ENCODE measurements at places on chromosomes 2 and 18.

GRCh38 chr2:180184506-180184905, 177.4 kb upstream of the CWC22 start:
- no peak for DNase-seq

- DNase-seq, result no peak
Measured at GRCh38 chr2:143930891-143931290, 589.0 kb downstream of the ZEB2 start.

GRCh38 chr2:9763356-9764152, 79.7 kb upstream of the TAF1B start:
- DNase-seq, result no peak

DNA sequence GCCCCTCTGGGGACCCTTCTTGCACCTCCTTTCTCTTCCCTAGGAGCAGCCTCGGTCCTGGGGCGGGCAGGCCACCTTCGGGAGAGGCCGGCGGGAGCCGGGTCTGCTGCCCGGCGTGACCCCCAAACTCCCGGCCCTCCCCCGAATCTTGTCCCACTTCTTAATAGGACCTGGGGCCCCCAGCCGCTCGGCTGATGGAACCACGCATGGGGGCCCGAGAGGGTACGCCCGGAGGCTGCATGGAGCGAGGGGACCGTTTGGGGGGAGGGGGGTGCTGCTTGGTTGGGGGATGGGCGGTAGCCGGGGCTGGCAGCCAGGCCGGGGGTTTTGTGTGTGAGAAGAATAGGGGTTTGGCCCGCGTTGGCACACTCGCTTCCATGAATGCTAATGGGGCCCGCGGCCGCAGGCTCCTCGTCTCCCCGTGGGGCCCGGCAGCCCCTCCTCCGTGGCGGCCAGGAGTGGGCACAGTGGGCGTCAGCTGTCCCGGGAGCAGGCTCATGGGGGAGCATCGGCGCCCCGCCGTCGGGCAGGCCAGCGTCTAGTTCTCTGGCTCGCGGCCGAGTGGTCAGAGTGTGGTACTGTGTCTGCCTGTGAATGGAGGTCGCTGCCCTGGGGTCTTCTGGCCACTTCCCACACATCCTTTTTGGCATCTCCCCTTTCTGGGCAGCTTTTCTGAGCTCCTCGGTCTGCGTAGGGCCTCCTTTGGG, 1.0 kb downstream of the GAREM2 start:
- DNase-seq, result no peak

GRCh38 chr2:71807581-71808451, 339.8 kb downstream of the CYP26B1 start:
- no peak for DNase-seq

- no peak for DNase-seq
Measured at GRCh38 chr2:34912084-34912483, 1313.0 kb upstream of the FAM98A start.

DNA sequence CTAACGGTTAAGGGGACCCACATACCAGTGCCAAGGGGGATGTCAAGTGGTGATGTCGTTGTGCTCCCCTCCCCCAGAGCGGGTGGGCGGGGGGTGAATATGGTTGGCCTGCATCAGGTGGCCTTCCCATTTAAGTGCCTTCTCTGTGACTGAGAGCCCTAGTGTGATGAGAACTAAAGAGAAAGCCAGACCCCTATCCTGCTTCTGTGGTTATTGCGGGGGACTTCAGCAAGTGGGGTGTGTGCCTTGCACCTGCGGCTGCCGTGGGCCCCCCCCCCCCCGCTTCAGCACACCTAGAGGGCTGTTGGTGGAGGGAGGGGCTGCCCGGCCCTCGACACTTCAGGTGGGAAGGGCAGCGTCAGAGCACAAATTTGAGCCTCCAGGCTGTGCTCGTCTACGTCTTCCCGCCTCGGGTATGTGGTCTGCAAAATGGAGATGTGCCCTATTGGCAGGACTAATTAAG, 6.1 kb downstream of the CTDSP1 start:
- DNase-seq, result no peak

DNA sequence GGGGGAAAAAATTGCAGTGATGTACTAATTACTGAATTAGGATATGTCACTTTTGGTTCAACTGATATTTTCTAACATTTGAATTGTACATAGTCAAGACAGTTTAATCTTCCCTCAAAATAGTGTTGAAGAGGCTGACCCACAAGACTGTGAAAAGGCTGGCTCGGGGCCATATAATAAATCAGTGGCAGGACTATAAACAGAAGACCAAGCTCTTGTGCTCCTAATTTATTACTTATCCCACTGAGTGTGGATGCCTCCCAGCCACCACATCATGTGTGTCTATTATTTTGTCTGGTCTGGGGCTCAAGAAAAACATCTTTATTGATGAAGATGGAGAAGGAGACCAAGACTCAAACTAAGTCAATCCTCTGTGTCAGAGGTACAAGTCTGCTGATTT, 64.4 kb downstream of the PLEKHM3 start:
- no peak for DNase-seq

DNA sequence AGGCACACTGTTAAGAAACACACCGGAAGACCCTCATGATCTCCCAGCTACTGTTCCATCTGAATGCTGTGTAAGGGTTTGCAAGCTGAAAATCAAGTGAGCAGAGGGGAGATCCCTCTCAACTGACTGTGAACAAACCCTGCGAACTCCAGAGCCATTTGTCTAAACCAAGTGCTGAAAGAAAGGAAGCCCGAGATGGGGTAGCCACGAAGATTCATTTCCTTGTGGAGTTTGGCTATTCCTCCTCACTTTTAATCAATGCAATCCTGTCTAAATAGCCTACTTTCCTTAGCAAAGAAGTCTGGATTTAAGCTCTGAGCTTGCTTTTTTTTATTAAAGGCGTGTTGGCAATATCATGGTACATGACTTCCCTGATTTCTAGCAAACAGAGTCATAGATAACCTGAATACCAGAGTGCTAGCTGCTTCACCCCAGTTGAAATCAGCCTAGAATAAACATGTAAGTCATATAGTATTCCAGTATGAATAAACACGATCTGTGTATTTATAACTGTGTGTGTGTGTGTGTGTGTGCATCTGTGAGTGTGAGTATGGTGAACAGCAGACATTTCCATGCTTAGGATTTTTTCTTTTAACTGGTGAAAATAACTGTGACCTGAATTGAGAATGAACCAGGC, 365.2 kb downstream of the ZNF521 start:
- no peak for DNase-seq

DNA sequence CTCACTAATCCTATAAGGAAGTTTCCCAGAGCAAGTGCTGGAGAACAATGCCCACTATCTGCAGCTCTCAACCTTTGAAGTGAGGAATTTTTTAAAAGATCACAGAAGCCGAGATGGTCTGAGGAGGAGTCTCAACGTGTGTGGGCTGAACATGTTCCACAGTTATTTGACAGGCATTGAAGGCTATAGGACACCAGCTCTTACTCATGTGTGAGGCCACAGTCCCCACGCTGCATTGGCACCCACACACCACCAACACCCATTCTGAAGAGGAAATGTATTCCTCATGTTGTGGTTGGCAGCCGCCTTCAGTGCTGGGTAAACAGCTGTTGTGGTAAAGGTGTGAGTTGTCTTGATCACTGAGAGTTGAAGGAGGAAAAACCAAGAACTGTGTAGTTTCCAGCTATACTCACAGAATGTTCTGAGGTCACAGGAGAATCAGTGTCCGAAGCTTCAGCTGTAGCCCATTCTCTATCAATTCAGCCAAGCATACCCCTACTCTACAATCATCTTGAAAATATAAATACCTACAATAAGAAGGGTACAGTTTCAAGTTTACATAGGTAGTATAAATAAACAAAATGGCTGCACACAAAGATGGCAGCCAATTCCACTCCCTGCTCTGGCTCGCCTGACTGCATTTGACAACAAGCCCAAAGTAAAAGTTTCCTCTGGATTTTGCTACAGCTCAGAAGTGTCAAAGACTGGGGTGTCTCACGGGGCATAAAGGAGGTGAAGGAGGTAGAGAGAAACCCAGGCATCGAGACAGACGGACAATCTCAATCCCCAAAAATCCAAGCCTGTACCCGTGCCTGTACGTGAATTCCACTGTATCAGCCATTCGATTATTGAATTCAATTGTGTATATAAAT, 12.1 kb downstream of the CD226 start:
- no peak for DNase-seq

- no peak for DNase-seq
Measured at GRCh38 chr2:237624565-237624964, 2.8 kb upstream of the LRRFIP1 start.

DNA sequence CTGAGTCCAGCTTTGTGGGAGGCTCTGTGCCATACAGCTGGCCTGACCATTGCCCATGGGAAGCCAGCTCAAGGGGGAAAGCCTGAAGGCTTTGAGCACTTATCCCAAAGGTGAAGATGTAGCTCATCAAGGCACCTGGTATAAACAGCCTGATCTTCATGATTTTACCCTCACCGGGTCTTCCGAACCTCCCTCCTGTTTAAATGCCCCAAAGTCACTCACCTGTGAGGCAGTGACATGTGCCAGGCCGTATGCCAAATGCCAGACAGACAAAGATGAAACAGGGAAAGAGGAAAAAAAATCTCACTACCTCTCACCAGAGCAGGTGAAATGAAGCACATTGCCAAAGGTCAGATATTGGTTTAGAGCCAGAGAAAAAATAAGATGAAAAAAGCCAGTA, 62.8 kb upstream of the ITSN2 start:
- DNase-seq, result no peak

- DNase-seq, result no peak
Measured at GRCh38 chr2:109439390-109439786, 174.4 kb downstream of the SEPTIN10 start.

- no peak for DNase-seq
Measured at GRCh38 chr2:121387591-121388325, 102.8 kb upstream of the TFCP2L1 start.

DNA sequence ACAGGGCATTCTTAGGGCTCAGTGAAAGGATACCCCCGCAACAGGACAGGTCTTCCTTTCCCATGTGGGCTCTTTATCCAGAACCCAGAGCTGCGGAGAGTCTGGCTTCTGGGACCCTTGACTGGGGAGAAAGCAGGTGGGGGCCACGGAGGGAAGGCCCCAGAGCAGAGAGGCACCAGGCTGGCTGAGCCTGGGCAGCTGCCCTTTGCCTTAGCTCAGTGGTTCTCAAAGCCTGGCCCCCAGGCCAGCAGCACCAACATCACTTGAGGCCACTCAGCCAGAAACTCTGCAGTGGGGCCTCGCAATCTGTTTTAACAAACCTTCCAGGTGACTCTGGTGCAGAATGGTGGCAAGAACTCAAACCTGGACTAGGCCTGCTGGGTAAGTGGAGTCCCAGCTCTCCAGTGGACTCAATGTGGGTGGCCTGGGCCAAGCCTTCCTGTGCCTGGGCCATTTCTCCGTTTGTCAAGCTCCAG, 1.6 kb upstream of the TMEM37 start:
- DNase-seq, result no peak

DNA sequence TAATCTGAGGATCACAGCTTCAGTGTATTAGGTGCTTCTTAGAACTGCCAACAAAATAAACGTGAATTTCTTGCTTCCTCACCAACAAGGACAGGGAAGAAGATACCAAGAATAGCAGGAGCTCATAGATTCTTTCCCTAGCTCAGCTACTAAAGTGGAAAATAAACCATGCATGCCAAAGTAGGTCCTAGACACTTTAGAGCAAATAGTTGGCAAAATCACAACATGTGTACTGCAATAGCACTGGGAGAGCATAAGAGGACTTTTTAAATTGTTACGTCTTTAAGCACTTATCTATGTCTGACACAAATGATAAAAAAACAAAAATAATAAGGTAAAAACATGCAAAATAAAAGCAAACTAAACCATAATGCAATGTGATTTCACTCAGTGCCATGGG, 49.5 kb downstream of the SUCLG1 start:
- no peak for DNase-seq

DNA sequence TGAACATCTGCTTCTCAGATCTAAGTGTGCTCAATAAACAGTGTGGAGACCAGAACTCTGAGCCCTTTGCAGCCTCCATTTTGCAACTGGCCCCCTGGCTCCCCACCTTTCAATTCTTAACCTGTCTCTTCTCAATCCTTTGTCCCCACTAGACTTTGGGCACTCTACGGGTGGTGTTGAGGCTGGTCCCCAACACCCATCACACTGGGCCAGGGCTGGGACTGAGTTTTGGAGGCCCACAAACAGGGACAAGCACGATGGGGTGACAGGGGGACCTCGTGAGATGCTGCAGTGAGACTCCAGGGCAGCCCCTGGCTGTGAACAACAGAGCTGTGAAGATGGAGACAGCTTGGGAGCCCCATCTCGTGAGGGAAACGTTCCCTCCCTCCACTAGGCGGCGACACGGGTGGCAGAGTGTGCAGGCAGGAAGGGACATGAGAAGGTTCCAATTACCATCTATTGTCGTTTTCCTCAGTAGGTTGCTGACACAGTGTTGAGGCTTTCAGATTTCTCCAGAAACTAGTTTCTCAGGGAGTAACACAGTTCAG, 1.2 kb downstream of the ANKMY1 start:
- no peak for DNase-seq

GRCh38 chr2:114219456-114219855, 223.0 kb upstream of the DPP10 start:
- no peak for DNase-seq

- no peak for DNase-seq
Measured at GRCh38 chr18:5066380-5066977, 130.6 kb downstream of the AKAIN1 start.

DNA sequence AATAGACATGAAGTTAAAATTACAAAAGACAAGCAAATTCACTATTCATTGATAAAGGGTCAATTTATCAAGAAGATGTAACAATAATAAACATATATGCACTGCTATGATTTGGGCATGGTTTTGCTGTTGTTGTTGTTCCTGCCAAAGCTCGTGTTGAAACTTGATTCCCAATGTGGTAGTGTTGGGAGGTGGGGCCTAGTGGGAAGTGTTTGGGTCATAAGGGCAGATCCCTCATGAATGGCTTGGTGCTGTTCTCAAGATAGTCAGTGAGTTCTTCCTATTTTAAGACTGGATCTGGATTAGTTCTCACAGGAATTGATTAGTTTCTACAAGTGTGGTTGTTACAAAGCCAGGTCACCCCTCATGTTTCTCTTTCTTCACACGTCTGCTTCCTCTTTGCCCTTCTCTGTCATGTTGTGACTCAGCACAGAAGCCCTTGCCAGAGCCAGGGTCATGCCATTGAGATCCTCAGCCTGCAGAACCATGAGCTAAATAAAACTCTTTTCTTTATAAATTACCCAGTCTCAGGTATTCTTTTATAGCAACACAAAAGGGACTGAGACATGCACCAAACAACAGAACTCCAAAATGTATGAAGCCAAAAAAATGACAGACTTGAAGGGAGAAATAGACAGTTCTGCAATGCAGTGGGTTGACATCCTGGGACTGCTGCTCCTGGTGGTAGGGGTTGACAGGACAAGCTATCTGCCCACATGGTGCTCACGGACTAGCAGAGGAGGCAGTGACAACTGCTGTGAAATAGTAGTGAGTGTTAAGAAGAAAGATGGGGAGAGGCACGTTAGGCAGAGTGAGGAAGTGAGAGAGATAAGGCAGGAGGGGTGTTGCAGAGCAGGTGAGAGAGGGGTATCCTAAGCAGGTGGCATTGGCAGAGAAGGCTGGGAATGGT, 18.6 kb upstream of the SKA1 start:
- DNase-seq, result no peak

- DNase-seq, result no peak
Measured at GRCh38 chr2:234913208-234913626, 38.6 kb upstream of the SH3BP4 start.

- no peak for DNase-seq
Measured at GRCh38 chr2:51812138-51812866, 780.4 kb upstream of the NRXN1 start.

GRCh38 chr2:3805201-3805939, 102.0 kb downstream of the DCDC2C start:
- no peak for DNase-seq
